ENCODE measurements at places on chromosomes 4 and X. TPM values are rescaled to one million over a fixed set of nuclear protein-coding genes. Genes with fewer than 3 reads are reported as not detected.

DNA sequence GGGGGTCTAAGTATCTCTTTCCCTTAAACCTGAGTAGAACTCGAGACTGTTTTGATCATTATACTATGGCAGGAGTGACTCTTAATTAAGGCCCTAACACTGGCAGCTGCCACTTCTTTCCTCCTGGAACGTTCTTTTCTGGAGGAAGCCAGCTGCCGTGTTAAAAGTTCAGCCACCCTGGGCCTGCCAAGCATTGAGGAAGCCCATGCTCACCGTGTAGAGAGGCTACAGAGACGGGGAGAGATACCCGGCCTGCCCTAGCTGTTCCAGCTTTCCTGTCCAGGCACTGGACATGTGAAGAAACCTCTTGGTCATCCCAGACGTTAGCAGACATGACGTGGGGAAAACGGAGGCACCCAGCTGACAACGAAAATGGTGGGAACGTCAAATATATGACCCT lies 274.1 kb downstream of the ARHGAP10 start:
- no peak for DNase-seq

DNA sequence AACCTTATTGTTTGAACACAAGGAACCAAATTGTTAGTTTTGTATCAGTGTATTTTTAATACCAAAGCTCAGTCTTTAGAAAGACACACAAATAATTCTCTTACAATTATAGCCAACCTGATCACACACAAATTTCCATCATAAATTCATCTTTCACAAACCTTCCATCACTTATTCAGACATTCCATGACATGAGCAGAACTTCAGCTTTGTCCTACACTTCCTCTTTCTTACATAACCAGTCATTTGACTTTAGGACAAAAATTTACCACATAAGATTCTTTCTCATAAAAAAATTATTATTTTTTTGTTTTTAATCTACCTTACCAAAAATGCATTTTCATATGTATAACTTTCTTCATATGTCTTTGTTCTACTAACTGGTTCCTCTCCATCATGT lies 312.2 kb downstream of the GALNTL6 start:
- no peak for DNase-seq

- no peak for DNase-seq
These were observed 108.4 kb upstream of the DIPK2B start for GRCh38 chrX:45309096-45309495.

GRCh38 chr4:16865209-16865896 lies 33.1 kb downstream of the LDB2 start:
- no peak for DNase-seq

- no peak for DNase-seq
These were observed 10.9 kb downstream of the TMA16 start for GRCh38 chr4:163505374-163505773.

DNA sequence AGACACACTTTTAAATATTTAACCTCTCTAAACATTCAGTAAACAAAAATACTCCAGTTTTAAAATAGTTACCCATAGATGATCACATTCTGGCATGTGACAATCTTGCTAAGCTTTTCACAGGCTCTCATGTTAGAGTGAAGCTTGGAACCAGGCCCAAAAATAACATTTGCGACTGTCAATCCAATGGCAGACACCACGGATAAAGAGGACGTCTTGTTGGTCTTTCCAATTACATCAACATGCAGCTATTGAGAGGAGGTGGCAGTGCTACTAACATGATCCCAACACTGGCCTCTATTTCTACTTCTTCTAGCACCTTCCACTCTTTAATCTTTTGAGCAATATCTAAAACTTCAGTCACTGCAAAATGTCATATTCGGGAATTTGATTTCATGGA lies 970.8 kb upstream of the TENM3 start:
- no peak for DNase-seq

DNA sequence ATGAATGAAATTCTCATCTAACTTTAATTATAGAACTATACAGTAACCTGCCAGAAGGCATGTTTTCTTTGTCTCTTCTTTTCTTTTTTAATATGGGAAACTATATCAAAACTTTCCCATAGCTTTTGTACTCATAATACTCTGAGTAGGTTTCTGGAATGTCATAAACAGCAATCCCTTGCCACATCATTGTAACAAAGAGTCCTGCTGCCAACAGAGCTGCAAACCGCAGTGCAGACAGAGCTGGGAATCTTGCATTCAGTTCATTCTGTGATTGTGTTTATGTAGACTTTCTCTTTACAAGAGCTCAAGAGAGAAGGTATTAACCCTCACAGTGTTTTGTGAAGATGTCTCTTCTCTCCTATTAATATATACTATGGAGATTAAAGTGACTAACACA lies 304.4 kb upstream of the SLIT2 start:
- no peak for DNase-seq

ADH7 gene
- total RNA-seq: not detected

FOXP3 gene
- 0.71 TPM for total RNA-seq

PABPC1L2A gene
- total RNA-seq: not detected

RAB39B gene
- total RNA-seq: 3.5 TPM

HAND2 gene
- not detected for total RNA-seq

MAGEA2 gene
- total RNA-seq: not detected

Measured in CD8-positive, alpha-beta T cell (primary cell).